ENCODE measurements at places on chromosomes 3 and 15.

DNA sequence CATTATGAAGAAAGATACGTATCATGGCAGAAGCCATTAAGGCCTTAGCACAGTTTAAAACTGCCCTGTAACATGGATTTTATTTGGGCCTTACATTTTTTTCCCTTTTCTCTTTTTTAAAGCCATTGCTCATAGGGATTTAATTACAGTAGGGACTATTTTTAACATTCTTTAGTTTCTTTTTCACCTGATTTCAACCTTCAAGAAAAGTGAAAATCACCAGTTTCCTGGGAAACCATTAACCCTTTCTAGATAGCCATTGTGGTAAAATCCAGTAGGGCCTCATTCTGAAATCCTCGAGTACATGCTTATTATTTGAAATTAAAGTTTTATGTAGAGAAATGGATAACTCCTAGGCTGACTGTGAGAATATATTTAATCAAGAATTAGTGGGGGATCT is 3.1 kb downstream of the SPRED1 start:
- DNase-seq = no peak

GRCh38 chr3:28050120-28050519 is 191.3 kb upstream of the CMC1 start:
- DNase-seq = no peak

GRCh38 chr3:43285644-43286043 is 696 bp upstream of the SNRK start:
- no peak for DNase-seq

DNA sequence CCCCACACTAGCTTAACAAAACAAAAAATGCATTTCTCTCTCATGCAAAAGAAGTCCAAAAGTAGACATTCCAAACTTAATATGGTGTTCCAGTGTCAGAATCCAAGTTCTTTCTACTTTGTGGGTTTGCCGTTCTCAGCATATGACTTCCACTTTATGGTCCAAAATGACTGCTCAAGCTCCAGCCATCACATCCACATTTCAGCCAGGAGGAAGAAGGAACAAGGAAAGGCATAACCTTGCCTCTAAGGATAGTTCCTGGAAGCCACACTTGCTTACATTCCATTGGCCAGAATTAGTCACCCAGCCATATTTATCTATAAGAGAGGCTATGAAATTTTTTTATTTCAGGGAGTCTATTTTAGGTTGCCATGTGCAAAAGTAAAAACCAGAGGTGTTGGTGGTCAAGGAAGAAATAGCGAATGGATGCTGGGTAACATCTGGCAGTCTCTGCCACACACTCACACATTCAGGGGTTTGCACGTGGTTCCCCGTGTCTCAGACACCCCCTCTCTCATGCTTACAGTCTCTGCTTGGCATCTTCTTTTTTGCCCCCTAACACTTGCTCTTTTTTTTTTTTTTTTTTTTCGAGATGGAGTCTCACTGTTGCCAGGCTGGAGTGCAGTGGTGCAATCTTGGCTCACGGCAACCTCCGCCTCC is 69.3 kb downstream of the RPL39L start:
- no peak for DNase-seq

GRCh38 chr15:80567721-80568157 is 127.4 kb upstream of the ABHD17C start:
- no peak for DNase-seq

DNA sequence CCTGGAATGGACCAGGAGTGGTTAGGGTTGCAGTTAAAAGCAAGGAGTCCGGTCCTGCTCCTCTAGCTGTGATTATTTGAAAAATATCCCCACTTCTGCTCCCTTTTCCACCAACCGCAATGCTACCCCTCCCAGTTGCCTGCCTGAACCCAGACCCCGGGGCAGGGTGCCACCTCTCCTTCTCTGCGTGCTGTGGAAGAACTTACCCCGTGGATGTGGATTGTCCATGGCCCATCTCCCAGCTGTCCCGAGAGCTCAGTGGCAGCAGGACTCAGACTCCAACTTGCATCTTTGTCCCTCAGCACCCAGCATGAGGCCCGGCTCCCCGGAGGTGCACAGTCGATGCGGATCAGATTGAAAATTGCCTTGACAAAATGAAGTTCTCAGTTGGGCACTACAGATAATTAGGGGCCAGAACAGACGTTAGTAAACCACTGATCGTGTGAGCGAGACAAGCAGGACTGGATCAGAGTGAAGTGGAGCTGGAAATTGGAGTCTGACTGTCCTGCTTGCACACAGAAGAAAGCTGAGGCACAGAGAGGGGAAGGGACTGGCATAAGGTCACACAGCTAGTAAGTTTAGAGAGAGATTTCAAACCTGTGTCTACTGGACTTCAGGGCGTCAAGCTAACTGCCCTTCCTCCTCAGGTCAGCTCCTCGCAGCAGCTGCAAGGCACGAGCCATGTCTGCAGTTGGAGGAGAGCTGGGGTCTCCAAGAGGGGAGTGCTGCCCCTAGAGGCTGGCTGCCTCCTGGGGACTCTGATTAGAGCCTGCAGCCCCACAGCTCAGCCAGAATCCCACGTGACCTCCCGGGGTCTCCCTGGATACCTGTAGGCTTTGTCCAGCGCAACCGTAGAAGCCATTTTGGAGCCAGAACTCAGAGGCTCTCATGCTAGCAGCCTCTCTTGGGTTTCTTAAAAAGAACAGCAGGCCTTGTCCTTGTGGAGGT is 14.7 kb downstream of the SLC6A1 start:
- no peak for DNase-seq

GRCh38 chr3:65854606-65855304 is 184.0 kb downstream of the MAGI1 start:
- no peak for DNase-seq

DNA sequence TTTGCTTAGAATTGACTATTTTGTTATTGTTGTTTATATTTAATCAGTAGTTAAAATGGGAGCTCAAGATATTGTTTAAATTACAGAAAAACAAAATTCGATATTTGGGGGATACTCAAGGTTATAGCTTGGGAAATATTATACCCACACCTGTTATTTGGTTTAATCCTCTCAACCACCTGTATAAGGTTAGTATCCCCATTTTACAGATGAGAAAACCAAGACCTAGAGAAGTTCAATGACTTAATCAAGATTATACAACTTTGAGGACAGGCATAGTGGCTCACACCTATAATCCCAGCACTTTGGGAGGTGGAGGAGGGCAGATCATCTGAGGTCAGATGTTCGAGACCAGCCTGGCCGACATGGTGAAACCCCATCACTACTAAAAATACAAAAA is 39.8 kb upstream of the CA12 start:
- DNase-seq = no peak

- no peak for DNase-seq
Observed at GRCh38 chr3:4688411-4688810, 195.3 kb downstream of the ITPR1 start.

GRCh38 chr3:42736081-42736480 is 33.5 kb upstream of the HHATL start:
- DNase-seq = no peak

DNA sequence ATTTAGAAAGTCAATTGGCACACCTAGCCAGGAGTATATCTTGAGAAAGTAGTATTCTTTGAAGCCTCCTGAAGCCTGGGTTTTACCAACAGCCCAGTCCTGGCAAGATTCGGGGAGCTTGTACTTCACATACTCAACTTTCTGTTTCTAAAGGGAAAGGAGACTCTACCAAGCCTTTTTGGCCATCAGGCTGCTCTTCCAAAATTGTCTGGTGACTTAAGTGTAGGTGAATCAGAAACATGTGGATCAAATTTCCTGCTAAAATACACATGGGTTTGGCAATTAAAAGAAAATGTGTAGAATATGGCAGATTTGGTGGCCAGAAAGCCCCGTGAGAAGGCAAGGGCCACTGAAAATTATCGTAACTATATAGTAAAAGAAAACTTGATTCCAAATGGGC is 15.9 kb upstream of the GREM1 start:
- DNase-seq = no peak

DNA sequence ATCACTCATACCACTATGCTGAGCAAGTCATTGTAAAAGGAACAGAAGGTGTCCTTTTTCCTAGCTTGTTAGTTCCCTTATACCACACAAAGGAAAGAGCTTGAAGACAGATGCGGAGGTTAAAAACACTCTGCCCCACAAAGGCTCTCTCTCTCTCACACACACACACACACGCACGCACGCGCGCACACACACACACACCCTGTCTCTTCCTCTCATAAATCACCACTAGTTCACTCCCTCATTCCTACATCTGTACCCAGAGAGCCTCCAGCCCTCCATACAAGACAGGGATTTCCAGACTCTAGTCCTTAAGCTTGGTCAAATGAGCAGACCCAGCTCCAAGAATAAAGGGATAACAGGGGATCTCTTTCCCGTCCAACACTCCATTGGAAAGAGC is 120.1 kb upstream of the THBS1 start:
- DNase-seq = no peak

- no peak for DNase-seq
Observed at GRCh38 chr3:22199095-22199494, 448.1 kb upstream of the ZNF385D start.

- no peak for DNase-seq
Observed at GRCh38 chr3:124217542-124217941, 225.6 kb upstream of the ROPN1 start.

DNA sequence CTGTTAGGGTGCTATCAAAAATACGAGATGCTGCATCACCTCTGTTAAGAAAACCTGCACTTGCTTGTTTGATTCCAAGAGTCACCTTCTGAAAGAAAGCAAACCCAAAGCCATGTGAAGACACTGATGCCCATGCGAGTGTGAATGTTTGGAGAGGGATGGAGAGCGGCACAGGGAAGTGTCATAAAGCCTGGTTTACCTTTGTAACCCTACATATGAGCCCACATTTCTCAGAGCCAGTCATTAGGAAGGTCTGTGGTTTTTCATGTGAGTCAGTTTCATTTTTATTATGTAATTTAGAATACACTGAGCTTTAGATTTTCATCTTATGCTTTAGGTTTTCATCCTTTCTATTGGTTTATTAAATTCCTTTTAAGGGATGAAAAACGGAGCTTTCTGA is 896.8 kb downstream of the ROBO1 start:
- no peak for DNase-seq

DNA sequence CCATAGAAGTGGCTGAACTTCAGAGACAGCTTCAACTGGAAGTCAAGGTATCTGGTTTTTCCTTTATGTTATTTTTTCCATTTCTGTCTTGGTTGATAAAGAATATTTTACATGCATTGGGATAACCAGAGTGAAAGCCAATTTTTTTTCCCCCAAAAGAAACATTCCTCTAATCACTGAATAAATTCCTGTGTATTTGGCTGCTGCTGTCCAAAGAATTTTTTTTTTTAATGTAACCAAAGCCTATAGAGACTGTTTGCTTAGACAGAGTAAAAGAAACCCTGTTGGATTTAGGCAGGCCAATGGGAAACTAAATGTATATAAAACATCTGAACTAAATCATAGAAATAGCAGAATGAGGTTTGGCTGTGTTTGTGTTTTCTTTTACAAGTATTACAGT is 75.2 kb downstream of the CGNL1 start:
- DNase-seq = no peak

GRCh38 chr15:42921342-42921731 is 759 bp upstream of the TTBK2 start:
- no peak for DNase-seq

DNA sequence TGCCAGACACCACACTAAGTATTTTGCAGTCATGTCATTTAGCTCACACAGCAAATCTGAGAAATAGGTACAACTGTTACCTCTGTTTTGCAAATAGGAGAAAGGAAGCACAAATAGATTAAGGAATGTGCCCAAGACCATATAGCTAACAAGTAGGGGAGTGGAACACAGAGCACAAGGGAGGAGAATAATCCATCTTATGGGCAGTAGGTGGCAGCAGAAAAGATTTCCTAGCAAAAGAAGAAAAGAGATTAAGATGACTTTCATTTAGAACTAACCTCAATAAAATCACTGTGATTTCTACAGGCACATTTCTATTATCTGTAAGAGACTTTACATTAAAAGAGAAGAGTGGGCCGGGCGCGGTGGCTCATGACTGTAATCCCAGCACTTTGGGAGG is 49.1 kb downstream of the NR1I2 start:
- no peak for DNase-seq

- no peak for DNase-seq
Observed at GRCh38 chr3:186669378-186670084, 3.7 kb downstream of the HRG start.

DNA sequence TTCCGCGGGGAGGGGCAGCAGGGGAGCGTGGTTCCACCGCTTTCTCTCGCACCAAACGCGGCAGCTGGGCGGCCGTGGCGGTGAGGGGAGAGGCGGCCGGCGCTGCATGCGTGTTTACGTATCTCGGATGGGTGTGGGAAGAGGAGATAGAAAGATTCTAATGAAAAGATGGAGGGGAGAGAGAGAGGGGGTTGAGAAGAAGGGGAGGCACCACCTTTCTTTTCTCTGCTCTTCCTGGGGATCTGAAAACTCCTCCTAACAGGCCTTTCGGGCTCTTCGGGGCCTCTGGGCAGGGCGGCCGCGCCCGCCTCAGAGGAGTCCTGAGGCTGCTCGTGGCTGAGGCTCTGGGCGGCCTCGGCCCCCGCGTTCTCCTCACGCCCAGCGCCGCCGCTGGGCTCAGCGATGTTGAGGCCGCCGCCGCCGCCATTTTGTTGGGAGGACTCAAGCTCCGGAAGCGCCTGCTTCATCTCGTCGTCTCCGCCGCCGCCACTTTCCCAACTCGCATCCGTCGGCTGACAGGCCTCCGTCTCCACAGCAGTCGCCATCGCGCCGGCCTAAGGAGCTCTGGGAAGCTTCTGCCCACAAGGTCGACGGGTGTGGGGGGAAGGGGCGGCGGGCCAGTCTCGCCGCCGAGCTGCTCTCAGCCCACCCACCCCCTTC is 473 bp downstream of the TASOR start:
- DNase-seq = peak; percentile 63

GRCh38 chr3:186169379-186169778 is 60.5 kb upstream of the ETV5 start:
- no peak for DNase-seq

GRCh38 chr15:32855942-32856341 is 138.1 kb downstream of the GREM1 start:
- DNase-seq = no peak

DNA sequence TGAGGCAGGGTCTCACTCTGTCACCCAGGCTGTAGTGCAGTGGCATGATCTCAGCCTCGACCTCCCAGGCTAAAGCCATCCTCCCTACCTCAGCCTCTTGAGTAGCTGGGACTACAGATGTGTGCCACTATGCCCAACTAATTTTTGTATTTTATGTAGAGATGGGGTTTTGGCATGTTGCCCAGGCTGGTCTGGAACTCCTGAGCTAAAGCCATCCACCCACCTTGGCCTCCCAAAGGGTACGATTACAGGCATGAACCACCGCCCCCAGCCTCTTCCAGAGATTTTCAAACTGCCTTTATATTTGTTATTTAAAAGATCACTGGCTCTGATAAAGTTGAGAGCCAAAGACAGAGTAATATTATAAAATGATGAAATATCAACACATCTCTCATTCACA is 37.3 kb downstream of the BSN start:
- DNase-seq = no peak

- no peak for DNase-seq
Observed at GRCh38 chr3:59680919-59681318, 631.1 kb upstream of the CFAP20DC start.

GRCh38 chr3:57557085-57557537 is 1.0 kb downstream of the PDE12 start:
- no peak for DNase-seq

Measured in stimulated activated CD8-positive, alpha-beta memory T cell treated with anti-CD3 and anti-CD28 coated beads, Interleukin-15, amount 100 ng/mL, for 48 hours (primary cell).